ENCODE measurements at places on chromosomes 13 and 19. TPM values are rescaled to one million over a fixed set of nuclear protein-coding genes. Genes with fewer than 3 reads are reported as not detected.

TMEM190 gene
- total RNA-seq: not detected

PSG2 gene
- not detected for total RNA-seq

IZUMO1 gene
- not detected for total RNA-seq

KLK3 gene
- not detected for total RNA-seq

MAU2 gene
- total RNA-seq: 76.9 TPM

GRIN2D gene
- total RNA-seq: 0.05 TPM

SERPINE3 gene
- total RNA-seq: not detected

PSG11 gene
- not detected for total RNA-seq

NLRP7 gene
- total RNA-seq: not detected

FCER2 gene
- total RNA-seq: not detected

CDX2 gene
- total RNA-seq: not detected

ANKRD27 gene
- total RNA-seq: 45.3 TPM

FUT2 gene
- not detected for total RNA-seq

ALG11 gene
- 32.3 TPM for total RNA-seq

CYP2F1 gene
- total RNA-seq: not detected

FAM83E gene
- 2.1 TPM for total RNA-seq

IL12RB1 gene
- 74.1 TPM for total RNA-seq

ZNF486 gene
- total RNA-seq: 8.1 TPM

GGN gene
- total RNA-seq: 0.18 TPM

MARK4 gene
- total RNA-seq: 25.2 TPM

PLVAP gene
- total RNA-seq: not detected

ACER1 gene
- 0.84 TPM for total RNA-seq

MUC16 gene
- not detected for total RNA-seq

KLF1 gene
- 0.14 TPM for total RNA-seq

PSG1 gene
- not detected for total RNA-seq

CGB2 gene
- not detected for total RNA-seq

VSIG10L gene
- total RNA-seq: 0.46 TPM

ZNF723 gene
- not detected for total RNA-seq

KLK6 gene
- not detected for total RNA-seq

MAP4K1 gene
- total RNA-seq: 278 TPM

PLIN5 gene
- not detected for total RNA-seq

SKA3 gene
- total RNA-seq: 34.3 TPM

IPO5 gene
- 99.3 TPM for total RNA-seq

ERICH6B gene
- total RNA-seq: not detected

CCDC9 gene
- total RNA-seq: 26.2 TPM

ZNF677 gene
- total RNA-seq: 9.4 TPM

LMO7 gene
- total RNA-seq: 30.8 TPM

ARHGEF7 gene
- total RNA-seq: 67.8 TPM

FOXO1 gene
- total RNA-seq: 40.5 TPM

RNASEH2B gene
- 97.4 TPM for total RNA-seq
